ENCODE measurements at places on chromosomes 12 and 14.

DNA sequence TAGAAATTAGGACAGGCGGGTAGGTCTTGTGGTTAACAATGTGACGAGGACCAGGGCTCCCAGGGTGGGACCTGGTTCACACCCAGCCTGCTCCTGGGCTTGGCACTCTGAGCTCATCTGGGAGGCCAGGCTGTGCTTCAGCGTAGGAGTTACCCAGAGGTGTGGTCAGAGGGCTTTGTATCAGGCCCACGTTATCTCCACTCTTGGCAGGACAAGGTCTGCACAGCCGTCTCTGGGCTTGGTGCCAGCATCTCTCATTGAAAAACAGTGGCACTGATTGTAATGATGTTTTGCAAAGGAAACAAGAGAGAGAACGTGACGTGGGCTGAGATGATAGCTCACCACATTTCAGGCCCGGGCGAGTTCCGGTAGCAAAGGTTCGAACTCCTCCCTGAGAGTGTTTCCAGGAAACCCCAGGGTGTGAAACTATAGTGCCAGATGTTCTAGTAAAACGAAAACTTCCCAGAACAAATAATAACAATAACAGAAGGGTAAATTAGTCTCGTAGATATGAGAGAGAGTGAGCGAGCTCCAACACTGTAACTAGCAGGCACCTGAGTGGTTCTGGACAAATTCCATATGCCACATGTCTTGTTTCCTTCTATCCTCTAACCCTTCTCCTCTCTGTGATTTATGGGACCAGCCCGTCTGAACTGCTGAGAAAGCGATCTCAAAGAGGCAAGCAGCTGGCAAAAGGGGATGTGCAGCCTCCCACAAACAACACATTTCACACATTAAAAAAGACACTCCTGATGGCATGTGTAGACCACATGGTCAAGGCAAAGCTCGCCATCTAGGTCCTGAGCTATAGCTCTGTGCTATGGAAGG lies 227.3 kb downstream of the KTN1 start:
- DNase-seq = no peak

DNA sequence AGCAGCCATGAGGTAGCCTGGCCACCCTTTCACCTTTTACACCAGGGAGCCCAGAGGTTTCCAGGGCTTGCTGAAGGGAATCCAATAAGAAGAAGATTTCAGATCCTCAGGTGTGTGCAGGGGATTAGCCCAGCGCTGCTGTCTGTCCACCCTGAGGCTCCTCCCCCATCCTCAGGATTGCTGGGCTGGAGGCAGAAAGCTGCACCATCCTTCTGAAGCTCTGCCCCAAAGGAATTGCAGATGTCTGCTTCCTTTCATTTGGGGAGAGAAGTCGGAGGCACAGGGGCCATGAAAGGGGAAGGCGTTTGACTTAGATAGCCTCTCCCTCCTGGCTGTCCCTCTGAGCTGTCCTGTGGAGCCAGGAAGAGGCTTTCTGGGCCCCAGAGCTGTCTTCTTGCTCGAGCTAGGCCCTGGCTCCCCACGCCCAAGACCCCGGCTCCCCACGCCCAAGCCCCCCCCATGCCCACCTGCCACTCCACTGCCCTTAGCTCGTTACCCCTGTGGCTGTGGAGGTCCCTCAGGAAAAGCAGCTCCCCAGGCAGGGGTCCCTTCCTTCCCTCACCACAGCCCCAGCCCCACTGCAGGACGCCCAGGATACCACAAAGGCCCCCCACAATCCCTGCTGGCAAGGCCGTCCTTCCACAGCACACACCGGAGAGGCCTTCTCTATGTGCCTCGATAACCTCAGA lies 359.0 kb downstream of the CACNA1C start:
- DNase-seq = no peak

DNA sequence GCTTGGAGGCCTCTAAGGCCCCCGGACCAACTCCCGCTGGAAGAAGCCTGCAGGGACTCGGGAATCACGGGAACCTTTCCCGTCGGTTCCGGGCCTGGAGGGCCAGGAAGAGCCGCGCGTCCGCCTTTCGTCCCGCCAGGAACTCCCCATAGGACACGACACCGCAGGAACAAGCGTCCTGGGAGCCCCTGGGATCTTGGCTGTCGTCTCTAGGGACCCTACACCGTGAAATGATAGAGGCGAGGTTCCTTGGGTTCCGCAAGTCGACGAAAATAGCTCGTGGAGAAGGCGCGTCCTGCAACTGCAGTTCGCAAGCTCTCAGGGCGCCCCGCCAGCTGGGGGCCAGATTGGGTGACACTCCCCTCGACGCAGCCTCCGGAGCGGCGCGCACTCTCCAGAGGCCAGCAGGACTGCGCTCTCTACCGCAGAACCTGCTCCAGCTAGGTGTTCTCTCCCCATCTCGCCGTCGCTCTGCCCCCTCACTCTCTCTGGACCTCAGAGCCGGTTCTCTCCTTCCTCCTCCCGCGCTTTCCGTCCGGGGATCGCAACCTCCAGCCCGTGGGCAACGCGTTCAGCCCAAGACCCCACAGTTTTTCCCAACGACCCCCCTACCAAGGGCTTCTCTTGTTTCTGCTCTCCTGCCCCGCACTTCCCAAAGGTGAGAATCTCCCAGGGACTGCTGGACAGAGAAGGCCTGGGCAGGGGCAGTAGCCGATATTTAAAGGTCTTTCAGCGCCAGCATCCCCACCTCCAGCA lies 776 bp downstream of the BMP4 start:
- no peak for DNase-seq

GRCh38 chr14:49508124-49508523 lies 78.1 kb downstream of the RPS29 start:
- DNase-seq = no peak

- DNase-seq = no peak
Measured at GRCh38 chr14:64762044-64763034, 58.1 kb downstream of the PLEKHG3 start.

DNA sequence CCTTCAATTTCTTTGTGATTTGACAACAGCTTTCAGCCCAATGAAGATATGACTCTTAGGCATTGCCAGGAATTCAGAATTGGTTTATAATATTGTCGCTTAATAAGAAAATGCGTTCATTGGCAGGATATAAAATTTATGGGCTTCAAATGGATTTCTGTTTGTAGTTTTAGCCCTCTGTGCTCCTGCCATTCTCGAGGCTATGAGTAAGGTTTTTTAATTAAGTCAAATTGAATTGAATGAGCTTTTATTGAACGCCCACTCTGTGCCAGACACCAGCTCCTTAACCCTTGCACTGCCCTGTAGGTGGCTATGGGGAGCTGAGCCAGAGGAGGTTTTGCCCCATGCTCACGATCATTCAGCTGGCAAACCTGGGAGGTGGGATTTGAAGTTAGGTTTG lies 115.1 kb downstream of the SLC25A47 start:
- DNase-seq = no peak

GRCh38 chr14:78005325-78005724 lies 164.8 kb upstream of the NRXN3 start:
- DNase-seq = no peak

GRCh38 chr12:123227581-123228258 lies 5.2 kb downstream of the MPHOSPH9 start:
- no peak for DNase-seq

DNA sequence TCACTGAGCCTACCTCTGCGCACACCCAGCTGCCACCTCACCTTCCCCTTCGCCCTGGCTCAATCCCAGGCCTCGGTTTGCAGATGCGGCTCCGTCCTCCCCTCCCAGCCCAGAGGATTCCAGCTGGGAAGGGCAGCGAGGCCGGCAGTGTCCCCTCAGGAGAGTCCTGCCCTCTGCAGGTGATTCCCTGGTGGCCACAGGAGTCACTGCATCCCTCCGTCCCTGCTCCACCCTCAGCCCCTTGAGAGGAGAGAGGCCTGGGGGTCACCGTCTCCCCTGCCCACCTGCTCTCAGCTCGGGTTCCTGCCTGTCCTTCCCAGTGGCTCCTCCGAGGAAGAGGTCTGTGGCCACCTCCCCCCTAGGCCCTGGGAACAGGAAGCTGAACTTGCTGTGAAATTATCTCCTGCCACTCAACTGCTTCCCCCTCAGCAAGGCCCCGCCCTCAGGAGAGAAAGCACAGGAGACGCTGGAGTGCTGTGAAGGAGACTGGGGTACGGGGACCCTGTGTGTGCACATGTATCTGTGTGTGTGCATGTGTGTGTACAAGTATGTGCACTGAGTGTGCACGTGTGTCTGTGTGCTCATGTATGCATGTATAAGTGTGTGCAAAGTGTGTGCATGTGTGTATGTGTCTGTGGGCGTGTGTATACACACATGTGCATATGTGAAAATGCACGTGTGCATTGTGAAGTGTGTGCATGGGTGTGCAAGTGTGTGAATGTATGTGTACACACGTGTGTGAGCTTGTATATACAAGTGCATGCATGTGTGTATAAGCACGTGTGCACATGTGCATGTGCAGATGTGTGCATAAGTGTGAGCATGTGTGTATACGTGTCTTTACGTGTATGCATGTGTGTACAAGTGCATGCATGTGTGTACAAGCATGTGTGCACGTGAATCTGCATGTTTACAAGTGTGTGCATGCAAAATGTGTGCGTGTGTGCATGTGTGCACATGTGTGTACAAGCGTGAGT lies 13.2 kb upstream of the GALNT9 start:
- DNase-seq = no peak

DNA sequence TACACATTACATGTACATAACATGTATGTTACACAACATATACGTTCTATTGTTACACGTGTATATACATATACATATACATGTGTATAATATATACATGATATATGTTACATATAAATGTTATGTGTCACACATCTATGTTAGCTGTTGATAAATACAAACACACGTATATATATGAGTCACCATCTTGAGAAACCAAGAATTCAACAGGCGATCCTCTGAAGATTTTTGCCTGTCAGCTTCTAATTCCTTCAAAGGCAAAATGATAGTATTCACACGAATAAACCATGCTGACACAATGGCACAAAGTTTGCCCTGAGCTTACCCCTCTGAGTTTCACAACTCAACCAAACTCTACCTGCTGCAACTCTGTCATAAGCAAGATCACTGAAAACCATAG lies 30.2 kb upstream of the TESC start:
- no peak for DNase-seq

- no peak for DNase-seq
Measured at GRCh38 chr12:41333974-41334373, 145.9 kb downstream of the PDZRN4 start.

- no peak for DNase-seq
Measured at GRCh38 chr14:76264384-76264783, 111.6 kb upstream of the ESRRB start.

GRCh38 chr14:32050878-32051277 lies 26.2 kb upstream of the ARHGAP5 start:
- no peak for DNase-seq

- no peak for DNase-seq
Measured at GRCh38 chr12:66279123-66279712, 23.1 kb upstream of the HELB start.

DNA sequence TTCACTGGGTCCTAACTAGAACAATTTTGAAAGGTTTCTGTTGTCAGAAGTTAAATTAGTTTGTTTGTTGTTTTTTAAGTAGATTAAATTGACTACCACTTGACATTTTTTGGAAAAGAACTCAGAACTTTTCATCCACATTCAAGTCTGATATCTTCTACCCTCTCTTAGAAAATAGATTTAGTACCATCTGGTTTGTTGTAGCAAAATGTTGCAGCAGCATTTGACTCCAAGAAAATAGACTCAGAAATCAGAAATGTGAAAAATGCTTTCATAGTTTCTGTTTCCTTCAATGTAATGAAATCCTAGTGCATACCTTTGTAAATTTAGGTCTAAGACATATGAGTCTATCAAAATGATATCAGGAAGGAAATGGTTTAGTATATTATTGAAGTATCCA lies 256.3 kb upstream of the CLEC14A start:
- no peak for DNase-seq

DNA sequence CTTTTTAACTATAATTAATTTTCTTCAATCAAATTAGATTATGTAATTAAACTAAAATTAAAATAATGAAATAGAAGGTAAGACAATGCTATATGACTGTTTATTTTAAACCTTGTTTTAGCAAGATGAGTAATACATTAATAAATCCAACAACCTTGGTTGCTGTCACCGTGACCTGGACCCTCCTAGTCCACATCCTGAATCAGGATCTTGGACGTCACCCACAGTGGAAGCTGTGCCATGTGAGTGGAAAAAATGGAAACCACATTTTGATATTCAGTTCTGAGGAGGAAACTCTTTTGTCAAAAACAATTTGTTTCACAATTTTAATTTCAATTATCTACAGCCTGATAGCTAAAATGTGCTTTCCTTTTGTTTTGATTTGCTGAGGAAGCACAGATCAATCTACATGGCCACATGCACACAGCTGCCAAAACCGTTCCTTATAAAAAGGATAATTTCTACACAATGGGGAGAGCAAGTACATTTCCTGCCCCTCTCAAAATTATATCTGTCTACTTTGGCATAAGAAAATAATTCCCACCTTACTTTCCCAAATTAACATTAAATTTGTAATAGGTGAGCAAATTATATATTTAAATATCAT lies 255.5 kb downstream of the RASSF9 start:
- DNase-seq = no peak

GRCh38 chr12:53232646-53233461 lies 845 bp upstream of the RARG start:
- no peak for DNase-seq

DNA sequence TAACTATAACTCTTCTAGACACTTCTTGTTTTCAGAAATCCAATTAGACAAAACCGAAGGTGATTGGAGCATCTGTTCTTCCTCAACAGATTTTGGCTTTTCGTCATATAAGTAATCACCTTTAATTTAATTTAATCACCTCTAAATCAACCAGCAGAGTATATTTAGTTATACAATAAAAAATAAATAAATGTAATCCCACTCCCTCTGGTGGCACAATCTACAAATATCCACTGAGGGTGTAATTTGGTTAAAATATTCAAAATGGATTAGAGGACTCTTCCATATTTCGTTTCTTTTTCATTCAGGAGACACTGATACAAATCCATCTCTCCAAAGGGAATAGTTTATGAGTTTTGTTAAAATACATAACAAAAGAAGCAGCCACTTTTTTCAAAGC lies 18.3 kb upstream of the SLC35F4 start:
- DNase-seq = no peak

DNA sequence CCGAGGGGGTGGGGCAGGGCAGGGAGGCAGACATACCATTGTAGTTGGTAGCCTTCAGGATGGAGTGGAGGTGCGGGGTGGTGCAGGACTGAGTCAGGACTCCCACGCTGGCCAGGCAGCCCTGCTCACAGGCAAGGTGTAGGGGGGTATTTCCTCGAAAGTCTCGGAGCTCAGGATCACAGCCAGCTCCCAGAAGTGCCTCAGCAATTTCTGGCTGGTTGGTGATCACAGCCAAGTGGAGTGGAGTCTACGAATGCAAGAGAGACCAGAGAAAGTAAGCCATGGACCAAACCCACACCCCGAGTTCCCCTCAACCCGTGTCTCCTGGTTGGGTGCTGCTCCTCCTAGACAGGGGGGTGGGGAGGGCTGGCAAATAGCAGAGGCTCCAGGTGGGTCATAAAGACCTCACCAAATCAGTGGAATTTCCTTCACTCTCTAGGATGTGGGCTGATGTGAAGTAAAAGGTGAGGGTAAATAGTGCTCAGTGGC lies 1.4 kb downstream of the NFKBIA start:
- DNase-seq = no peak

All from GM19239 (cell line).